D721Med (cell line): ENCODE measurements at places on chromosomes 5 and 9.

- no peak for DNase-seq
Observed at GRCh38 chr5:32027093-32027716, 146.9 kb downstream of the GOLPH3 start.

GRCh38 chr5:32909207-32909606, 198.1 kb downstream of the NPR3 start:
- DNase-seq: no peak

GRCh38 chr9:107176436-107177151, 106.5 kb upstream of the RAD23B start:
- DNase-seq: no peak

DNA sequence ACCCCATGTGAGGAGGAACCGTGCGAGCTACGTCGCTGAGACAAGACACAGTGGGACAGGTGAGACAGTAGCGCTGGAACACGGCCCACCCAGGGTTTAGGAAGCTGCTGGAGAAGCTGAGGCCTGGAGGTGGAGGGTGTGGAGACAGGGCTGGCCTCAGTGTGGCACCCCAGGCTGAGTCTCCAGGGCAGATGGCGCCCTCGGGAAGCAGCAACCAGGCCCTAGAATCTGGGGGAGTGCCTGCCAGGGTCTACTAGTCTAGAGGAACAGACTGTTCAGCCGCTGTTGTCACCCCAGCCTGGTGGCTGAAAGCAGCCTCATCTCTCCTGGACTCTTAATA, 4.6 kb upstream of the TERT start:
- DNase-seq: no peak

GRCh38 chr5:60843936-60844905, at the start of gene ELOVL7:
ELOVL7 (minus strand) TSS chr5:60844269; CDS start chr5:60787397, 56,872 bp downstream.
- peak; percentile 45 for DNase-seq

DNA sequence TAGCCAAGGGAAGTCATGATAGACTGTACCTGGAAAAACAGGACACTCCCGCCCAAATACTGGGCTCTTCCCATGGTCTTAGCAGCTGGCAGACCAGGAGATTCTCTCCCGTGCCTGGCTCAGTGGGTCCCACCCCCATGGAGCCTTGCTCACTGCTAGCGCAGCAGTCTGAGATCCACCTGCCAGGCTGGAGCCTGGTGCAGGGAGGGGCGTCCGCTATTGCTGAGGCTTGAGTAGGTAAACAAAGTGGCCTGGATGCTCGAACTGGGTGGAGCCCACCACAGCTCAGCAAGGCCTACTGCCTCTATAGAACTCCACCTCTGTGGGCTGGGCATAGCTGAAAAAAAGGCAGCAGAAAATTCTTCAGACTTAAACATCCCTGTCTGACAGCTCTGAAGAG, 10.1 kb upstream of the THG1L start:
- no peak for DNase-seq

DNA sequence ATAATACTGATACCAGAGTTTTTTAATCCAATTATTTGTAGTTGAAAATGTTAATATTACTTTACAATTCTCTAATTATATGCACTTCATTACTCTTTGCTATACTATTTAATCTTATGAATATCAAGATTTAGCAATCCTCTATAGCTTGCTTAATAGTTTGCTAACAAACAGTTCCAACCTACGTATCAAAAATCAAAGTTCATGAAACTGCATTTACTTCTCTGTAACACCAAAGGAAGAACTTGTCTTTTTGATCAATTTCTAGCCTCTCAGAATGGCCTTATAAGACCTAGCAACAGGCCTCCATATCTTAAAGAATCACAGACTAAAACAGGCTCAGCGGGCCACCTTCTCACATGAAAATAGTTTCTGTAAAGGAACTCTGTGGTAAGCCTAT, 68.9 kb downstream of the ADAMTS6 start:
- no peak for DNase-seq

- DNase-seq: no peak
Observed at GRCh38 chr5:59564895-59565294, 328.6 kb downstream of the PDE4D start.

DNA sequence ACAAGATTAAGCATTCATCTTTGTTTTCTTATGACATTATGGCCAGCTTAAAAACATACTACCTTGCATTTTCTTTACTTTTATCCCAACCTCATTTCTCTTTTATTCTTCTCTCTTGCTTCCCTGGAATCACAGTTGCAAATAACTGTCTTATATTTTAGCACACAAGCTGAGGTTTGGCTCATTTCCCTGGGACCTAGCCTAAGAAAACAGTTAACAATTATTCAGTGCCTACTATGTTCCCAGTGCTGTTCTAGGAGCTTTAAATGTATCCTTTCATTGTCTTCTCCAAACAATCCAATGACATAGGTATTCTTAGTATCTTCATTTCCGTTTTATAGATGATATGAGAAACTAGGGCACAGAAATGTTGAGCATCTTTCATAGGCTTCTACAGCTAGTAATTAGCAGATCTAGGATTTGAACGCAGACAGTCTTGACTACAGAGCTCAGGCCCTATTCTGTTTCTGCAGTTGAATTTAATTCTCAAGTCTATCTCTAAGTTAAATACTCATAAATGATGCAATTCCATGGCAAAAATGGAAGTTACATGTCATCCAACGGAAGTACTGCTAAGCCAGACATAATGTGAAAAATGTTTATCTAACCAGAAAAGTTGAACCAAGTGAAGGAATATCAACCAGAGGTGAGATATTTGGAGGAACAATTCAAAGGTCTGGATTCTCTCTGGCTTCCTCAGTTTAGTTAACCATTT, 52.3 kb upstream of the MTAP start:
- no peak for DNase-seq

DNA sequence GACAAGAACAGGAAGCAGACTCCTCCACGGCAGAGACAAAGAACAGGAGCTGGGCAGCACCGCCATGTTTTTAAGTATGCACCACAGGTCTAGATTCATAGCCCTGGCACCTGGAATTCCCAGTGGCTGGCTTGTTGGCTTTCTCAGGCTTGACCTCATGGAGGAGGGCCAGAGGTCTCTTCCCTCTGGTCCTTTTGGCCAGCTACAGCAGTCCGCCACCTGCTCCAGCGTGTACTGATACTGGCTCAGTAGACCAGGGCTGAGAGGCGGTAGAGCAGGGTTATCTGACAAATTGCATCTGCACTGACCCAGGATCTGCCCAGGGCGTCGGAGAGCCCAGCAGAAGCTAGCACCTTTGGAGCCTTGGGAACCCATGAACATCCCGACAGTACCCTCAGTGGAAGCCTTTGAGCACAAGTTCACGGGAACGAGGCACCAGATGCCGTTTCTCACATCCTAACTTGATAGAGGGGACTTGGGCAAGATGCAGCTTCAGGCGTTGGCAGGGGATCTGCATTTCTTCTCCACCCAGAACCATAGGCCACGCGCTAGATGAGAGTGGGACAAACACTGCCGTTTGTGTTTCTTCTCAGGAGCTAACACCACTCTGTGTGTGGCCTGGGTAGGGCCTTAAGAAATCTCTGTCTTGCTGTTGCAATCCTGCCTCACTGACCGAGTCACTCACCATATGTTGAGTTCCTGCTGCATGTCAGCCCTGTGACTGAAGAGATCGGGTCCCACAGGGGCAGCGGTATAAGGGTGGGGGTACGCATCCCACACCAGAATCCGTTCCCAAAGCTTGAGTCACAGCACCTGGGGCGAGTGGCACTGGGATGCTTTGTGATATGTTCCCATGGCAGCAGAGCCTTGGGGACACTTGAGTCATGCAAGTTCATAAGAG, 90.3 kb upstream of the OTULINL start:
- no peak for DNase-seq

GRCh38 chr5:100838048-100838473, 65.0 kb downstream of the ST8SIA4 start:
- DNase-seq: no peak

- no peak for DNase-seq
Observed at GRCh38 chr9:89807682-89808075, 202.9 kb downstream of the GADD45G start.

- DNase-seq: no peak
Observed at GRCh38 chr5:113213551-113214425, 221.0 kb downstream of the TSSK1B start.

DNA sequence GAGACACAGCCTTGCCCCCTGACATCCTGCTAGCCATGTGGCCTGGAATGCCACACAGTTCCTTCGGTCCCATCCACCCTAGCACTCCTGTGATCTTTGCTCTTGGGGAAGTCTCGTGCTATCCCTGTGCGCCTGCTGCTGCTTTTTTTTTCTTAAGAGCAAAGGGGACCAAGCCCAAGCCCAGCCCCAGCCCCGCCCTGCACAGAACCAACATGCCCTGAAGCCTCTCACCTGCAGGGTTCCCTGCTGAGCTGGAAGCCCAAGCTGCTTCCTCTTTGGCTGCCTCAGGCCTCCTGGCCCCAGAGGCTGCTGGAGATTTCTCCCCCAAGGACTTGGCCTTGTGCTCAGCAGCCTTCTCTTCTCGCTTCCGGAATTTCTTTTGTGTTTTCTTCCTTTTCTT, 1.8 kb downstream of the SURF6 start:
- DNase-seq: no peak

- no peak for DNase-seq
Observed at GRCh38 chr9:80233906-80234305, 662.1 kb downstream of the TLE4 start.

DNA sequence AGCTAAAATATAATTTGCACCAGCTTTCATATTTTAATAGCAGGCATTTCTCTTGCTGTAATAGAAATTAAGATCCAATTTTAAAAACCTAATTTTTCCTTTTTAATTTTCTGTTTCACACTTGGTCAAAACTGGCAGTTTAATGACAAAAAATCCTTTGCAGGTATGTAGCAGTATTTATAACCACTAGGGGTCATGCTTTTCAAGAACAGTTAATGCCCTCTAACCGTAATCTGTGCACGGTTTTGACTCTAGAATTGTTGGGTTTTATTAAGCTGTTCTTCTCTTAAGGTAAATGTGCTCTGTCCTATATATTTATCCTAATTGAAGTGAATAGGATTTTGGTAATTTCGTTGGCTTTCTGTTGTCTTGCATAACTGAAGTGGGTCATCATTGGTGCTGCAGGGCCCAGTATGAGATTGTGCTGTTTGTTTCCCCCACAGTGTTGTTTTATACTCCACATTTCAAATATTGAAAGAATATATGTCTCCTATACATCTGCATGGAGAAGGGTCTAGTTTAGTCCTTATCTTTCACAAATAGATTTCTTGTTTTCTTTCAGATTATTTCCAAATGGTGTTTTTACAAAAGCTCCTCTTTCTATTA, 107.4 kb downstream of the SCAMP1 start:
- no peak for DNase-seq

GRCh38 chr9:136054798-136055714, 40.0 kb downstream of the NACC2 start:
- no peak for DNase-seq

DNA sequence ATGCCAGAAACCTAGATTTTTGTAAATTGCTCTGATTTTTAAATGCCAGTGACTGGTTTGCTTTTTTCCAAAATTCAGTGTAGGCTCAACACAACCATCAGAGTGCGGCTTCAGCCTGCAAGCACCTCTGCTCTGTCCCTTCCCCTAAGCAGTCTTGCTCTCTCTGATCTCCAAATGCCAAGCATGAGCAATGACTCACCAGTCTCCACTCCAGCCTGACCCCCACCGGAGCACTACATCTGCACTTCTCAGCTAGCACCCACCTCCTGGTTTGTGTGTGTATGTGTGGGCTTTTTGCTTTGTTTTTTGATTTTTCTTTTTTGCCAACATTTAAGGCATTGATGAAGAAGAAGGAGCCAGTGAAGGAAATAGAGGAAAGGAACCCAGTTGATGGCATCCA, 61.4 kb upstream of the ADRA1B start:
- no peak for DNase-seq

DNA sequence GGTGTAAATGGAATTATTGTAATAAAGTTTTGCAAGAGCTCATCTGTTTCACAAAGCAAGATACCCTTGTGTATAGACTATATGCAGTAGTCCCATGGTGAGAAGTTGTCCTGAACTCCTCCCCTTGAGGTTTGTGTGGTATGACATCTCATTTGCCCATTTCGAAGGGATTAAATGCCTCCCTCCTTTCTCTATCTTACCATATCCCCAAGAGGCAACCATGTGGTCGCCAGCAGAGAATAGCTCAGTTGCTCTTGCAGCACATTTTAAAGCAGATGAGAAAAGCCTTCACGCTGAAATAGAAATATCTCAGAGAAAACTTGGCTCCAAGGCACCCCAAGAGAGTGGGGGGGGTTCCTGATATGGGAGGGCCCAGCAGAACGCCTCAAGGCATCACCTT, 4.6 kb downstream of the SEMA6A start:
- DNase-seq: no peak

DNA sequence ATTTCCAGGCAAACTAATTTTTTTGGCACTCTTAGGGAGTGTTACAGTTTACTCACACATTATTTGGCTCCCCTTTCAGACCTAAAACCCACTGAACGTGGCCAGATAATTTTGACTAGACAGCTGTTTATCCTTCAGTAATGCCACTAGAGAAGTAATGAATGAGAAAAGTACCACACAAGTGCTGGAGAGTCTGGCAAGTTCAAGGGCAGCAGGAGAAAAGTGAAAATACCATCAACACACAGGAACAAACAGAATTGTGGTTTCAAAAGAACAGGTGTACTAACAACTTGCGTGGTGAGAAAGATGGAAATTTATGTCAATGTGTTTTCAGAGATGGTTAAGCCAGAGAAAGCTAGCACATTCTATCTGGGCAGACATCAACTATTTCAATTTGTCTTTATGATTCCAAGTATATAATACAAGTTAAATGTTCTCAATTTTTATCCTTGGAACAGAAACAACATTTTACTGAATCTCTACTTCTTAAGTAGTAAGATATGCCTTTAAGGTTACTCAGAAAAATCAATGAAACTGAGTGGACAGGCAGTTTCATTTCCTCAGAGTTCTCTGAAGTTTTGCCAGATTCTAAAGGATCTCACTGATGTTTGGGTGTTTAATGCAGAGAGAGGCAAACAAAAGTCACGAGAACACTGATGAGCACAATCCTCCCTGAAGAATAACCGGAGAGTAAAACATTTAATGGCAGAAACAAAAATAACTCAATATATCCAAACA, 91.0 kb downstream of the ARSB start:
- DNase-seq: no peak

GRCh38 chr5:127602481-127602880, 46.4 kb upstream of the CTXN3 start:
- DNase-seq: no peak

DNA sequence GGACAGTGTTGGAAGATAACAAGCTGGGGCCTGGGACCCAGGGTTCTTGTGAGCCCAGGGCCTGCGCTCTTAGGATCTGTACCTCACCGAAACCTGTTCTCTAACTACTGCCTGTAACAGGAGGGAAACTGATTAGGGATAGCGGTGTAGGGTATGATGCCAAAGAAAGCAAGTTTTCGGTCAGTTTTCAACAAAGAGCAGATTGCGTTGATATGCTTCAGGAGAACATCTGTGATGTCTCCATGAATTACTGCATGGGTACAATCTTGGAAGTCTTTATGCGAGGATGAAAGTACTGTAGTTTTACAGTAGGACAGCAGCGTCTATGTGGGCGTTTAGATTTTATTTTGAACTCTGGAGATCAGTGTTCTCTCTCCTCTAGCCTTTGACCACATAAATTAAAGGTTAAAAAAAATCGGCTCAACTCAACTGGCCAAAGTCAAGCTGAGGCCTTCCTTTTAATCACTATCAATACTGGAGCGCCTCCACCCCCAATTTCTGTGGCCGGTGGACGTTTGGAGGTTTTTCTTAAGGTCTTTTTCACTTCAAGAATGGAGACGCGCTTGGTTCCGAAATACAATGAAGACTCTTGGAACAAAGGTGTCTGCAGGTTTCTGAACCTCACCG, 3.0 kb downstream of the NFIL3 start:
- no peak for DNase-seq

- no peak for DNase-seq
Observed at GRCh38 chr5:169081000-169081724, 219.8 kb downstream of the SLIT3 start.
